ENCODE measurements at places on chromosomes 7 and 10.

DNA sequence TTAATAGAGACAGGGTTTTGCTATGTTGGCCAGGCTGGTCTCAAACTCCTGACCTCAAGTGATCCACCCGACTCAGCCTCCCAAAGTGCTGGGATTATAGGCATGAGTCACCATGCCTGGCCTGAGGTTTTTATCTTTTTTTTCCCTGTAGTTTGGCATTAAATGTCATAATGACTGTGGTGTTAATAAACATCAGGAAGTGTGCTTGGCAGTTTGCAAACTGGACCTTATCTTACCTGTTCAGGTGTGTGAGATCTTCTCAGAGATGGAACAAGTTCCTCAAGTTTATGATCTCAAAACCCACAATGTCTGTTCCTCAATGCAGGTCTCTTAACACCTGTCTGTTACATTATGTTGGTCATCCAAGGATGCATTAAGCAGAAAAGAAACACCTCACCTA lies 80.0 kb downstream of the ARID5B start:
- no peak for DNase-seq

DNA sequence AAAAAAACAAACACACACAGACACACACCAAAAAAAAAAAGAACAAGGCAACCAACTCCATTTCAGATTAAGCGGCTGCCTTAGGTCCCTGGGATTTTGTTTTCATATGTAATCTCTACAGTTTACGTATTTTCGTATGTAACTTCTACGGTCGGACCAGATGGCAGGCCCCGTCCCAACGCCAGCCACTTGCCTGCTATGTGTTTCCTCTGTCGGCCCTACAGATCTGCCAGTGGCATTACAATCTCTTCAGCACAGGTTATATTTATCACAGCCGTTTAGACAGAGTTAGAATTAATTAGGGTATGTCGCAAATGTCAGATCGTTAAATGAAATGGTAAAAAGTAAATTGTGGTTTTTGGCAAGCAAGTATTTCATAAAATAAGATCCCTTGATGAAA lies 99.3 kb downstream of the DNAJB6 start:
- no peak for DNase-seq

- no peak for DNase-seq
Measured at GRCh38 chr7:151683615-151684407, 164.1 kb upstream of the RHEB start.

DNA sequence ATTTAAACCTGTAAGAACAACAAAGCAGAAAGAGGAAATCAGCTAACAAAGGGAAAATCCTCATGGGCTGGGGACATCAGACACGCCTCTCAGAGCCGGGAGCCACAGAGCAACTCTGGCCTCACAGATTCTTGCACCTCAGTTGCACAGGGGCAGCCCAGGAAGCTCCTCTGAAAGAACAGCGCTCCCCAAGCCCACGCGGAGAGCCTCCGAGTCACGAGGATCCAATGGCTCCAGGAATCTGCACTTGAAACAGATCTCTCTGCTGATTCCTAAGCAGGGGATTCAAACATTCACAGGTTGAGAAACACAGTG lies 213.2 kb upstream of the MGMT start:
- DNase-seq: no peak

DNA sequence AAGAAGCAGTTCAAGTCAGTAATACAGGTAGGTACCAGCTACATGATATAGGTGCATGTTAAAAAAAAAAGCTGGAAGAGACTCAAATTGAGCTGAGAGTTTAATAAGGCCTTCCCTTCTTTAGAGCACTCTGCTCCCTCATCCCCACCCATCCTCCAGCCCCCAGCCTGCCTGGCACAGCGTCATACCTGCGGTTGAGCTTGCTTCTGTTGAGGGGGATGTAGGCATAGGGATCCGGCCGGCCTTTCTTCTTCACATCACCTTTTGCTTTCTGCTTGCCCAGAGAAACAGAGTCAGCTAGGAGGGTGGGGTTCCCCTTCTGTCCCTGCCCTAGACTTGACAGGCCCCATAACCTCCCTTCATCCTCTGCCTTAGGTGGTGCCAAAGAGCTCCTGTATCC lies 23.8 kb upstream of the FRAT2 start:
- no peak for DNase-seq

GRCh38 chr10:99661377-99661763 lies 2.1 kb downstream of the ENTPD7 start:
- DNase-seq: no peak

DNA sequence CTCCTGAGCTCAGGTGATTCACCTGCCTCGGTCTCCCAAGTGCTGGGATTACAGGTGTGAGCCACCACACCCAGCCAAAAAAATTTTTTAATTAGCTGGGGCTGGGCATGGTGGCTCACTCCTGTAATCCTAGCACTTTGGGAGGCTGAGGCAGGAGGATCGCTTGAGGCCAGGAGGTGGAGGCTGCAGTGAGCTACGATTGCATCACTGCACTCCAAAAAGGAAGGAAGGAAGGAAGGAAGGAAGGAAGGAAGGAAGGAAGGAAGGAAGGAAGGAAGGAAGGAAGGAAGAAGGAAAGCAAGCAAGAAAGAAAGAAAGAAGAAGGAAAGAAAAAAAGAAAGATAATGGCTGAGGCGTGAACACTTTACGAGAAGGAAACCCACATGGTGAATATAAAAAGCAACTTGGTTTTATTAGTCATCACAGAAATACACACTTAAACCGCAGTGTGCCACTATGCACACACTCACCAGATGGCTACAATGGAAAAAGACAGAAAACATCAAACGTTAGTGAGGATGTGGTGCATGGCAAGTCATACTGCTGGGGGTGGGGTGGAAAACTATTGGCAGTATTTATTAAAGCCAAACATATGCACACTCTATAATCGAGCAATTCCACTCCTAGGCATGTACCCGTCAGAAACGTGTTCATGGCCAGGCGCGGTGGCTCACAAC lies 4.4 kb upstream of the CCL26 start:
- no peak for DNase-seq

DNA sequence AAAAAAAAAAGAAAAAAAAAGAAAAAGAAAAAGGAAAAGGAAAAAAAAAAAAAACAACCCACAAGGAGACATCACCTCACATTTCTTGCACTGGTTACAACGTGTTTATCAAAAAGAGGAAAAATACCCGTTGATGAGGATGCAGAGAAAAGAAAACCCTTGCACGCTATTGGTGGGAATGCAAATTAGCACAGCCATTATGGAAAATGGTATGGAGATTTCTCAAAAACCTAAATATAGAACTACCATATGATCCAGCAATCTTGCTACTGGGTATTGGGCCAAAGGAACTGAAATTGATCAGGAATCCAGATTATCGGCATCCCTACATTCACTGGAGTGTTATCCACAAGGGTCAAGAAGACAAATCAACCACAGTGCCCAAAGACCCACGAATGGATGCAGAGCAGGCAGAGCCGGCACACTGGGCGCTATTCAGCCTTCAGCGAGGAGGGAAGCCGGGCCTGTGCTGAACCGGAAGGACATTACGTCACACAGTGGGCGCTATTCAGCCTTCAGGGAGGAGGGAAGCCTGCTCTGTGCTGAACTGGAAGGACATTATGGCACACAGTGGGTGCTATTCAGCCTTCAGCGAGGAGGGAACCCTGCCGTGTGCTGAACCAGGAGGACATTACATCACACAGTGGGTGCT lies 258.7 kb downstream of the ZMYND11 start:
- DNase-seq: no peak

GRCh38 chr10:57992321-57993077 lies 275.2 kb downstream of the IPMK start:
- DNase-seq: no peak

DNA sequence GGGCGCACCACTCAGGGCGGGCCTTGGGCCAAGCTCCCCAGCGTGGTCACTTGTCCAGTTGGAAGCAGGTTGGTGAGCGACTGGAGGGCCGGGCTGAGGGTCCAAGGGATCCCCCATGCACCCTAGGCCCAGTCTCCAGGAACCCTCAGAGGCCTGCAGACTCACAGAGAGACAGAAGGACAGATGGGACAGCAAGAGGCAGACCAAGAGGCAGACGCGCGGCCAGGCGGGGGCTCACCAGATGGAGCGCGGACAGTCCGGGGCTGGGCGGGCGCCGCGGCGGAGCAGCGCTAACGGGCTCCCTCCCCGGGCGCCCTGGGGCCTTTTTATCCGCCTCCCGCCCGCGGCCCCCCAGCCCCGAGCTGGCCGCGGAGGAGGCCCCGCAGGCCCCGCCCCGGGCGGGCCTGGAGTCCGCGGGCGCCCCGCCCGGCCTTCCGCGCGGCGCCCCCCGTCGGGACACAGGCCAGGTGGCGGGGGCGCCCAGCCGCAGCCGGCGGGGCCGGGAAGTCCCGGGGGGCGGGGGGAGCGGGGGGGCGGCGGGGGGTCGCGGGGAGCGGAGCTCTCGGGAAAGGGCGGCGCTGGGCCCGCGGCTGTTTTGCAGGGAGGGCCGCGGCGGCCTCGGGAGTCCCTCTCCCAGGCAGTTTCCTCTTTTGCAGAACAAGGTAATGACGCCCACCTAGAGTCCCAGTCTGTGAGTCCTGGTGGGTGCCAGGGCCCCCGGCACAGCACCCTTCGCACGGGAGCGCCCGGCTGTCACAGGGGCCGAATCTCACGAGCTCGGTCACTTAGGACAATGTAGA lies at the start of gene LOXL4:
Gene LOXL4 (minus strand): TSS at position 301 of the 800 bp plus-strand sequence. CDS start 5,175 bp downstream, outside the sequence.
- peak; percentile 12 for DNase-seq
